ENCODE measurements at places on chromosomes 4 and X.

GRCh38 chr4:26821677-26822503, 38.8 kb upstream of the STIM2 start:
- DNase-seq = no peak

DNA sequence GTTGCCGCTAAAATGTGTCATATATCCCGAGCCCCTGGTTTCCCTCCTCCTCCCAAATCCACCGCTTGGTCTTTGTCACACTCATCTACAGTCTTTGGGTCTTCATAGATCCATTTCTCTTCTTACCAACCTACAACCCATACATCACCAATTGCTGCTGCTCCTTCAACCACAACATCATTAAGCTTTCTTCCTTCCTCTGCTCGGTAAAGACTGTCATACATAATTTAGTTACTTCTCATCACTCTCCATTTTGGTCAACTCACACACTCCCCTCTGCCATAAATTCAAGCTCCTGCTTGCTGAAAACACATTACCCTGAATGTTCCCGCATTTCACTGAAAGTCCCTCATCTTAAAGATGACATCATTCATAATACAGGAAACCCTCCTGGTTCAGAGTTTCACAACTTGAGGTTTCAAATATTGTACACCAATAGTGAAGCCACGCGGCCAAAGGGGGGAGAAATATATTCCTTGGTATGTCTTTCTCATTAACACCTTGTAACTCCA, 1.7 kb upstream of the DCTD start:
- DNase-seq = no peak

DNA sequence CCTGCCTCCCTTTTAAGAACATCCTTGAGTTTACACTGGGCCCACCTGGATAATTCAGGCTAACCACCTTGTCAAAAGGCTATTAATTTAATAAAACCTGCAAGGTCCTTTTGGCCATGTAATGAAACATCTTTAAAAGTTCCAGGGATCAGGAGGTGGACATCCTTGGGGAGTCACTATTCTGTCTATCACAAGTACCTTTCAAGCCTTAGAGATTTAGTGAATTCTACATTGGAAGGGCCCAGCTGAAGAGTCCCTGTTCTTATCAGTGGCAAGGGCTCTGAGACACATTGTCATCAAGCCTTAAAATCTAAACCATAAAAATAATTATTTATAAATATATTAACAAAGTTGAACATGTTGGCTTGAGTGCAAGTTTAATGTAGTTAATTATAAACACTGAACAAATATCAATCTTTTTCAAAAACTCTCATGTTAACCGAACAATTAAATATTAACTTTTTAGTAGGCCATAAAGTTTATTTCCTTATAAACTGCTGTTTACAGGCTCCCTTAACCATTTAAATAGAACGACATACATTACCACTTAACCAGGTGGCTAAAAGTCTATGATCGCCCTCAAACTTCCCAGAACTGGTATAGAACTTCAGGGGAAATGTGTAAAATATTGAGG, 104.4 kb upstream of the CBR4 start:
- DNase-seq = no peak

GRCh38 chr4:126109836-126110235, 795.1 kb downstream of the FAT4 start:
- no peak for DNase-seq

DNA sequence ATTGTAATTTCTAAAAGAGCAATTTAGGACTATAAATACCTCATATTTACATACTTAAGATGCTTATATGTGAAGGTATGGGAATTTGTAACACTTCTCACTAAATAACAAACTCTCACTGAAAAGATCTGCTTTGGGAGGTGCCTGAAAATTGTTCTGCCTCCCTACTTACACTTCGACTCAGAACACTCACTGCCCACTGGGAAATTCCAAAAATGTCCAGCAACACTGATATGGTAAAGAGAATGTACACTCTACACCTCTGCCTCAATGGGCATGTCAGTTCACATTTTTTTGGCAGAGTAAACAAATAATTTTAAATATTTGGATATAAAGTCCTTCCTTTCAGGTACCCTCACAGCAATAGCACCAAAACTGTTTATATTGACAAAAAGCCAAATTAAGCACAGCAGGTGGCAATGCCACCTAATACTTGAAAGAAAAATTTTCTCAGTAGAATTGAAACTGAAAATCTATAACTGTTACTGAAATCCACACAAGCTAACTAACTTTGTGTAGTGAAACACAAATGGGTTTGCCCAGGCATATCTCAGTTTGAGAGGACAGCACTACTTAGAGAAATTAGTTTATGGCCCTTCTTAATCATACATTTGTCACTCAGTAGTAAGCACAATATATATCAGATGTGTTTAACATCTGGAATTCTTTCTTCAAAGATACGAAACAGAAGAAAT, 67.1 kb downstream of the PRDM5 start:
- no peak for DNase-seq

DNA sequence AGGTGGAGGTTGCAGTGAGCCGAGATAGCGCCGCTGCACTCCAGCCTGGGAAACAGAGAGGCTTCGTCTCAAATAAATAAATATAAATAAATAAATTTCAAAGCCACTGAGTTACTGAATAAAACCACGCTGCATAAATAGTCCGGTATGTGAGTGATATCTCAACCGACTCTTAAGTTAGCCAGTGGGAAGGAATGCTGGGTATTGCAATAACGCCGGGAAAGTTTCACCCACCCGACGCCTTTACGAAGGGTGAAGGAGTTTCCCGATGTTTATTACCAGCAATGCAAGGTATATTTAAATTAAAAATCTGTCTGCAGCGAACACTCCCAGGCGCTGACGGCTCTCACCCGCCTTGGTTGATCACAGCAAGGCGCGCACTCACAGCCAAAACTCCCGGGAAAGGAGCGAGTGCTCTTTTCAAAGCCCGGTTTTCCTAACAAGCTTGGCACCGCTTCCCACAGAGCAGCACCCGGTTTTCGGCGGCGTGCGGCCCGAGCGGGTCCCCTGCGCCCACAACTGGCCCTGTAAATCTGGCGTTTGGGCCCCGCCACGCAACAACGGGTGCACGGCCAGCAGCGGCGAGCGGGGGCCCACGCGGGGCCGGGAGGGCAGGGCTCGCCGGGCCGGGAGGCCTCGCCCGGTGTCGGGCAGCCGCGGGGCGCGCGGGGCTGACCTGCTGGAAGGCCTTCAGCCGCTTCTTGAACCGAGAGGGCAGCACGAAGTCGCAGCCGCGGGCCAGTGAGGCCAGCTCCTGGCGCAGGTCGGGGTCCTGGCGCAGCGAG, 13.7 kb downstream of the PPP2R3B start:
- DNase-seq = no peak

DNA sequence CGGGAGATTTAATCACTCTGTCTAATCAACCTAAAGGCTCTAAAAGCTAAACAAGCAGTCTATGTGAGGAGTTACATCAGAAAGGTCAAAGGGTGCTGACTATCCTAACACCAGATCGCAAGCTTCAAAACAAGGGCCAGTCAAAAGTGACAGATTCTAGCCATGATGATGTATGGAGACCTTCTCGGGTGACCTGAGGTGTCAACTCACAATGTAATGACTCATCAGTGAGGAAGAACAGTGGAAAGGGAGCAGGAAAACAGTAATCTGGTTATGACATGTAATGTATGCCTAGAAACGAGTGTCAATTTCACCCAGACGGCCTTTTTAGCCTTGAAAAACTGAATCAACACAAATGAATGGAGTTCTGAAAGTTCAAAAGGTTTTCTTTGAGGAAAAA, 375.3 kb downstream of the IDS start:
- no peak for DNase-seq

DNA sequence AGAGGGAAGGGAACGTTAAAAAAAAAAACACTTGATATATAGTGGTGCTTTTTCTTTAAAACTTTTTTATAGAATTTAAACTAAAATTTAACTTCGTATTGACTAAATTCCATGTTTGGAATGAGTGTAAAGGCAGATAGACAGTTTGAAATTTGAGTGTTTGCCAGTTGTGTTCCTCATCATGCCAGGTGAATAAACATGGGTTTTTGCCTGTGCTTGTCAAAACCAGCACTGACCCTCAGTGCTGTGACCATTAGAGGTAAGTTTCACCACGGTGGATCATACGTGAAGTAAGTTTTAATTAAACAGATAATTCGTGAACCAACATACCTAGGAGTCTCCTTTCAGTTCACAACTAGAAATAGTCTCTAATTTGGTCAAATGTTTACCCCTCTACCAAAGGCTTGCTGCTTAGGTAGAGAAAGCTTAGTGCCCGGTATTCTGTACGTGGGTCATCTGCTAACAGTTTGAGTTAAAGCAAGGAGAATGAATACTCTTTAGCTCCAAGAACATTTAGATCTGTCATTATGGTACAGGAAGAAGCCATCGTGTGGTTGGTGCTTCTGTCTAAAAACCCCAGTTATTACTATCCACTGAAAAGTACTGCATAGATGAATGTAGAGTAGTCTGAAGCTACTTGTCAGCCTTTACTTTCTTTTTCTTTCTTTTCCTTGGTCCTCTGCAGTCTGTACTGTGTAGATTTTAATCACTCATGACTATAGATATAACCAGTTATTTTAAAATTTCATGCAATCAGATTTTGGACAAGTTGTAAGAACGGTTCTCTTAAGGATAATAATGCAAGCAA, 32.7 kb downstream of the KIAA0232 start:
- no peak for DNase-seq

DNA sequence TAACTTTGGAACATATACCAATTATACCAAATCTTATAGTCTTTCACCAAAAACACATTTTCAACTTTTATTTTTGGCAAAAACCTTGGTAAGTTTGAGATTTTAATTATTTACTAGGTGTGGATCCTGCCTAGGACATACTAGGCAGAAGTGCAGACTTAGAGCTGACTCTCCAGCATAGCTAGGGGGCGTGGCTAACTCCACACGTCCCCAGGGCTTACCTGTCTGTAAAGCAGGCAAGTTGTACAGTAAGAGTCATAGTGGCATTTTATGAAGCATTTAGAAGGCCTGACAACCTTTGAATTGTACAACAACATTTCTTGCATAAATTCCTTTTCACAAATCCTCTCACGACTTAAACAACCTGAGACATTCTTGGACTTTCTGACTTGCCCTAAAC, 19.2 kb upstream of the GRPEL1 start:
- DNase-seq = no peak

DNA sequence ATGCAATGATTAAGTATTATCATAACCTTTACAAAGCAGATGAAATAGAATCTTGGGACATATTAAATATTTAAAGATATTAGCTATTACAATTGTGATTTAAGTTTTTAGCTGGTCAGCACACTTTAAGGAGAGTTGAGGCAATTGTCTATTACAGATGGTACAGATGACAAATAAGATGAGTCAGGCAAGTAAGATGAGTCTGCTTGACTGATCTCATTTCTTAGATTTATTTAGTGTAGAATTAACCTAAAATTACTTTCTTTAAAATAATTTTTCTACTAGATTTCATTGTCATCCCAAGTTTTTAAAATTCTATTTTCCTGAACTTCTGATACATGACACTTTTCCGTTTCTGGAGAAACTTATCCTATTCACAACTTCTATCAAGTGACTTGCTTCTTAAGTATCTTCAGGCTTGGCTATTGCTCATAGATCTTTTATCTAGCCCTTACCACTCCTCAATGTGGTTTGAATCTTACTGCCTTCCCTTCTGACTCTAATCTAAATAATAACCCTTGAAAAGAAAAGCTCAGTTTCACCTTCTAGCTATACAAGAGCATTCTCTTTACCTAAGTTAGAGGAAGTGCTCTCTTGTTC, 32.9 kb downstream of the CXCL1 start:
- DNase-seq = no peak

DNA sequence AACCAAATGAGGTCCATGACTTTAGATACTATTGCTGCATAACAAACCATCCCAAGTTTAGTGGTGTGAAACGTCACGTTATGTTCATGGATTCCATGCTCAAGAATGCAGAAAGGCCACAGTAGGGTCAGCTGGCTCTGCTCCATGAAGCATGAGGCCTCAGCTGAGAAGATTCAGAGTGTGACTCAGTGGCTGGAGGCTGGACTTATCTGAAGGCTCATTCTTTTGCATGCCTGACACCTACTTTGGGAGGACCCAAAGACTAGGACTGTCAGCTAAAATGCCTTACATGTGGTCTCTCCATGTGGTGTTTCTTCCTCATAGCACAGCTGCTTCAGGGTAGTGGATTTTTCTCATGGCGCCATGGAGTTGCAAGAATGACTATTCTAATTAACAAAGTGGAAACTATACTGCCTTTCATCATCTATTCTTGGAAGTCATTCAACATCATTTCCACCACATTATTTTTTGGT, 11.5 kb upstream of the CCDC149 start:
- no peak for DNase-seq

DNA sequence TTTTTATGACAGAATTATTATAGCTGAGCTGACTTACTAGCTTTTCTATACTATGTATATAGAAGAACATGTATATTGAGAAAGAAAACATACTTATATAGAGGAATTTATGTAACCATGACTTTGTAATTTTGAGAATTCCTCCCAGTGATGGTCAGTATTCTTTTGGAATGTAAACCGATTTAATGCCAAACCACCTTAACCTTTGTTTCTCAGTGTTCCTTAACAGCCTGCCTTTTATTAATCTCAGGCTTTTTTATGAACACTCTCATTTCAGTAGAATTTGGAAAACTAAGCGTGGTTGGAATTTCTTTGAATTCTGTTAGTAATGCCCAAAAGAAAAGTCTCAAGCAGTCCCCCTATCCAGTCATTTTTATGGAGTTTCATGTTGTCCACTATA, 47.0 kb downstream of the MOSPD2 start:
- no peak for DNase-seq

DNA sequence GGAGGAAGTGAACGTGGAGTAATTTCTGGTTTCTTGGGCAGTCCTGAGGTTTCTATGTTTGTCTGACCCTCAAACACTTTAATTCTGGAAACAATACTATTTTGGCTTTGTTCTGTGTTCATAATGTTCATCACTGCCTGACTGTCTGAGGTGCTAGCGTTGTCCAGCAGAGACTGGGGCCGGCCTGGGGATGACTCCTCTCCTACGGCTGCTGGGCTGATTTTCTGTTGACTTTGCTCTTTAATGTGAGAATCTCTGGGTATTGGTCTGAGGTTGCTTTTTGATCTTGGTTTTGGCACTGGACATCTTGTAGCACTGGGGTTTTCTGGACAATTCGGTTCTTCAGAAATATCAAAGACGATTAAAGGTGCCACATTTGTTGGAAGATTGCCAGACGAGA, 75.8 kb downstream of the RPS3A start:
- no peak for DNase-seq

GRCh38 chrX:28550331-28550872, 36.8 kb upstream of the IL1RAPL1 start:
- DNase-seq = no peak

GRCh38 chrX:43064096-43064495, 286.1 kb upstream of the PPP1R2C start:
- no peak for DNase-seq

GRCh38 chr4:113905301-113905700, 74.1 kb downstream of the ARSJ start:
- no peak for DNase-seq

DNA sequence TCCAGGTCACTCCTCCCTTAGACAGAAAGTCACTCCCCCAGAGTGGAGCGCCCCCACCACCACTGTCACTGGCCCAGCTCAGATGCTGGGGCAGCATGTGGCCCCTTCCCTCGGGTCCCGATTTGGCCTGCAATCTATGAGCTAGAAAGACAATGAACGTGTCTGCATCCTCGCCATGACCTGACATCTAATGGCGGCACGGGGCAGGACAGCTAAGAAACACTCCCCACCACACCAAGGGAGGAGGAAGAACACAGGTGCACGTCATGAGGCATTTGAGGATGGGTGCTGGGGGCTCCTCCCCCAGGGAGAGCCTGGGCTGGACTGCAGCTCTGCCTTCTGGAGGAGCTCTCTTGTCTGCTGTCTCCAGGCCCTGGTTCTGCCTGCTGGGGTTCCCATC, 8.7 kb downstream of the RNF212 start:
- no peak for DNase-seq

GRCh38 chr4:123597586-123597985, 201.0 kb downstream of the SPRY1 start:
- no peak for DNase-seq

Measured in vagina (tissue), 2 donors.